ENCODE measurements at places on chromosomes 5 and 9.

DNA sequence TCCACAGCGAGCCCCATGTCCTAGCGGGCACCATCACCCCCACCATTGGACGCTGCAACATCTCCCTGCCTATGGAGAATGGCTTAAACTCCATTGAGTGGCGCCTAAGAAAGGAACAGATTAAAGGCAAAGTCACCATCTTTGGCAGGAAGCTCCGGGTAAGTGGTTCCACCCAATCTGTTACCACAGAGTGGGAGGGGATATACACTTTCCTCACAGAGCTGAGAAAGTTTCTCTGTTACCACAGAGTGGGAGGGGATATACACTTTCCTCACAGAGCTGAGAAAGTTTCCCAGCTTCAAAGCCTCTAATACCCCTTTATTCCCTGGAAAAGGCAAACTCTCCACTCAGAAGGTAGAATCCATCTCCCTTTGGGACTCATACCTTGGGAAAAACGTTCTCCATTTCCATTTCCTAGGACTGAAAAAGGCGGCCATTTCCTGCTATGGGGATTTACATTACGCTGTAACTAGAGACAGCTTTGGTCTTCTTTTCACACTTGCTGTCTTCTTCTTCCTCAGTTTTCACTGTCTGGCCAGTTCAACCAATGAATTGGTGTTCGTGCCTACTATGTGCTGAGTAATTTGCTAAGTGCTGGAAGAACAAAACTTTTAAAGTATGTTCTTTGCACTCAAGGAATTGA, 63.4 kb upstream of the WWC1 start:
- DNase-seq, result no peak

GRCh38 chr9:76257311-76257710, 136.9 kb downstream of the RFK start:
- no peak for DNase-seq

- DNase-seq, result no peak
Measured at GRCh38 chr9:109335929-109336328, 15.1 kb upstream of the EPB41L4B start.

DNA sequence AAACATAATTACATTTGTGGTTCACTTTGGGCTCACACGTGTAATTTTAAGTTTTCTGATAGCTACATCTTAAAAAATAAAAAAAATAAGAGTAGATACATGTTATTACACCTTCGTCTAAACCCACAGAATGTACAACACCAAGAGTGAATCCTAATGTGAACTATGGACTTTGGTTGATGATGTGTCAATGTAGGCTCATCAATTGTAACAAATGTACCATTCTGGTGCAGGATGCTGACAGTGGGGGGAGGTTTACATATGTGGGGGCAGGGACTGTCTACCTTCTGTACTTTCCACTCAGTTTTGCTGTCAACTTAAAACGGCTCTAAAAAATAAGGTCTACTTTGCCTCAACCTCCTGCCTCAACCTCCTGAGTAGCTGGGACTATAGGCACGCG, 2.5 kb upstream of the RECK start:
- no peak for DNase-seq

- DNase-seq, result no peak
Measured at GRCh38 chr9:69380301-69380700, 55.3 kb downstream of the ENTREP1 start.

GRCh38 chr9:101487443-101487840, 46.2 kb upstream of the RNF20 start:
- no peak for DNase-seq

- no peak for DNase-seq
Measured at GRCh38 chr5:136073714-136074529, 45.1 kb downstream of the TGFBI start.

- no peak for DNase-seq
Measured at GRCh38 chr9:113299800-113300292, 3.3 kb downstream of the RNF183 start.

- DNase-seq, result no peak
Measured at GRCh38 chr9:69798744-69799143, 21.9 kb upstream of the CFAP95 start.
